Pons (tissue), 1 donor: ENCODE measurements at places on chromosomes 11 and 22.
A peak's percentile ranks its signal among the peaks of the same experiment; 100 is the strongest.

GRCh38 chr22:25900880-25901279 lies 158.9 kb downstream of the MYO18B start:
- peak; percentile 97 for DNase-seq

- DNase-seq: no peak
These were observed 15.5 kb downstream of the TREH start for GRCh38 chr11:118663902-118664301.

DNA sequence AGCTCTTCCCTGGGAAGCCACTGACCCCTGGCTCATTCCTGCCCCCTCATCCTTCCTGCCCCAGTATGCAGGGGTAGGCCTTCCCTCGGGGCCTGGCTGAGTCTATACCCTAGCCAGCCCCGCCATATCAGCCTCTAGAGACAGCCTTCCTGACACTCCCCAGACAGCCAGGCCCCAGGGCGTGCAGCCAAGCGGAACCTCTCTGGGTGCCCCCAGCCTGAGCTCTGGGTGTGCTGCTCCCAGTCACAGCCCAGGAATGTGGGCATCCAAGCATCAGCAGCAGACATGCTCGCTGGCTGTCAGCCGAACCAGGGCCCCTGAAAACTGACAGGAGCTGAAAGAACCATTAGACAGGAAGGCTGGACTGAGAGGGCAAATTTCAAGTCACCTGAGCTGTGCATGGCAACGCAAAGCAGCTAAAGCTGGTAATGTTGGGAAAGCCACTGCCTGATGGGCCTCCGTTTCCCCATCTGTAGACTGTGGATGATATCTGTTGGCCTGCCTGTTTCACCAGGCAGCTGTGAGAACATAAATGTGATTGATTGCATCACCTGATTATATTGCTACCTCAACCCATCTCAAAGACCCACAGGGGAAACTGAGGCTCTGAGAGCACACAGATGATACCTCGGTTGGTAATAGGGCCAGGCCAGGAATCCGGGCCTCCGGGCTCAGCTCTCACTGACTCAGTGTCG lies 93.2 kb downstream of the LRRC32 start:
- no peak for DNase-seq

DNA sequence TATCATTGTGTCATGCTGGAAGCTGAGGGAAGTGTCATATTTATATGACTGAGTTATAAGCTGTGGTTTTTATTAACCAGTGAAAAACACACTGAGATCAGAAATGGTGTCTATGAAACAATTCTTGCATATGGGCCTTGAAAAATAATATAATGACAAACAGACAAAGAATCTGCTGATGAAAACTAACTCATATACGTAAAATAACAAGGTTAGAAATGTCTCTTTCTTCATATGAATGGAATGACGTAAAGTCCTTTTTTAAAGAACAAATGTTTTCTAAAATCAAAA lies 48.8 kb upstream of the PHF21B start:
- DNase-seq: no peak

GRCh38 chr11:128714881-128715280 lies 21.0 kb downstream of the FLI1 start:
- DNase-seq: no peak

DNA sequence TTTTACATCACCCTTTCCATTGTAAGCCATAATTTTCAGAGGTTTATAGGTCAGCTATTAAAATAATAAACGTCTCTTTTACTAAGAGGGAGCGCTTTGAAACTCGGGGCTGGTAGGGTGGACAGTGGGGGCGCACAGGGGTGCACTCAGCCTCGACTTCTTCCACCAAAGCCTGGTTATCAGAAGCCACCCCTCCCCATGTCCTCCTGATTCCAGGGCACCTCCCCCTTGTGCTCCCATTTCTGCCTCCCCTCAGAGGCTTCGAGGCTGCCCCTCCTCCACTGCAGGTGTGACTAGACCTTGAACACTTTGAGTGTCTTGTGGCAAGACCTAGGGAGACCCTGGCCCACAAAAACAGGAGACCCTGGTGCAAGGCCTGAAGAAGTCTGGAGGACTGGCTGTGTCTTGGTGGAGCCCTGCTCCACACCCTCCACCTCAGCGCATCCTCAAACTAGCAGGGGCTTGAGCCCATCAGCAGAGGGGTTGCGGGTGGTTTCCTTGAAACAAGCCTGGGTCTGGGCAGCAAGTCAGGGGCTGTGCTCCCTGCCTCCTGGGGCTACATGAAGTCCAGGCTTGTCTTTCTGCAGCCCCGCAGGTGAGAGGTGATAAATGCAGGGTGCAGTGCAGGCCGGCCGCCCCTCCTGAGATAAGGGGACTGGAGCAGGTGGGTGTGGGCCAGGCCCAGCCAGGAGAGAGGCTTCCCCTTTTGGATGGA lies 3.0 kb downstream of the CDKN1C start:
- no peak for DNase-seq

DNA sequence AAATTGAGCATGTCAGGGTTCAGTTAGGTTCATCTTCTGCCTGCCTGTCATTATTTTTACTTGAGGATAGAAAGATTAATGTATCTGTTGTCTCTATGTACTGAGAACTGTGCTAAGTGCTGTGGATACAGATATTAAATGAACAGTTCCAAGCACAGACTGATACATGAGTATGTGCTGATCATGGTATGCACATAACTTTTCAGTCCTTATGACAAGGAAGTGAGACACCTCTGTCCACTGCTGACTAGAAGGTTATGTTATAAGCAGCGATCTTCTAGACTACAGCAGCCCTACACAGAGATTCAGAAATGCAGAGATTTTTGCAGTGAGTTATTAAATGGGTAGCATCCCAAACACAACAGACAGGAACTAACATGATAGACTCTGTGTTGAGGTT lies 335.6 kb upstream of the MTNR1B start:
- DNase-seq: no peak

- DNase-seq: no peak
These were observed 99.8 kb downstream of the PKNOX2 start for GRCh38 chr11:125264100-125265022.

- peak; percentile 96 for DNase-seq
These were observed 327.6 kb upstream of the PLET1 start for GRCh38 chr11:112588252-112588694.

GRCh38 chr22:39996732-39997131 lies 2.0 kb downstream of the FAM83F start:
- no peak for DNase-seq

DNA sequence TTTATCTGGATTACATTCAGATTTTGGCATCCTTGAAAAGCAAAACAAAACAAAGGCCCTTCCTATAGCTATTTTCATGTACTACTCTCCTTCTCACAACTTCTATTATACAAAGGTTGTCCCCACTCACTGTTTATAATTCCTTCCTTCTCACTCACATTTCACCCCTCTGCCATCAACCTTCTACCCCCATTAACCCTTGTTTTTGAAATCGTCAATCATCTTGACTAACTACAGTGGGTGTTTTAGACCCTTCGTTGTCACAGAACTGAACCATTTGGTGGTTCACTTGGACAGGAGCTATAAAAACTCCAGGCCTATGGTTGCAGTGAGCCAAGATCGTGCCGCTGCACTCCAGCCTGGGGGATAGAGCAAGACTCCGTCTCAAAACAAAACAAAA lies 639.4 kb downstream of the OPCML start:
- no peak for DNase-seq

GRCh38 chr11:117064275-117064674 lies 34.0 kb downstream of the SIK3 start:
- DNase-seq: no peak

DNA sequence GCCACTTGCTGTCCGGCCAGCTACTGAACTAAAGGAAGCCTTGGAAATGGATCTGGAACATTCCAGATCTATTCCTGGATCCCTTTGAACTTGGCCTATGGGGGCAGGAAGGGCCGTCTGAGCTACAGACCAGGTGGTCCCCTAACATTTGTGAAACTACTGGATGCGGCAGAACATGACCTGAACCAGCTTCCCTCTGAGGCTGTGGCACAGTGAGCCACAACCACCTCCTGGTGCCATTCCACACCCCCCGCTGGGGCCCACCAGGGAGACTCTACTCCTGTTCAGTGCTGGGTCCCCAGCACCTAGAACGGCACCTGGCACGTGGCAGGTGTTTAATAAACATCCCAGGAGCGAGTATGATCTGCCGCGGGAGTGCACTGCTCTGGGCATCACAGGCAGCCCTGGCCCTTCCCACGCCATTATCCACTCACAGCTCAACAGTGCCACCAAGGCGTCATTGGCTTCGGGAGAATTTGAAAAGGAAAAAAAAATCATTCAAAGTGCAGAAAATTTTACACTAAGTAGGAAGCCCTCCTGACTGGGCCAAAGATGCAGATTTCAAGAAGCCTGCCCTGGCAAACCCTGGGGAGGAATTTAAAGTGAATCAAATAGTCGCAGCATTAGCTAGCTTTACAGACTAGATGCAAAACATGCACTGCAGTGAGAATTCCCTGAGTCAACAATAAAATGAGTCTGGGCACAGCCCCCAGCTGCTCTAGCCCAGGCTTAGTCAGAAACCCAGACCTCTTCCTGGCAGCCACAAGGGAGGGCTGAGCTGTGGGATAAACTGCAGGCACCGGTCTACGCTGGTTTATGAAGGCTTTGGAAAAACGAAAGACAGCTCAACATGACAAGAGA lies 14.3 kb upstream of the EFCAB6 start:
- peak; percentile 45 for DNase-seq

DNA sequence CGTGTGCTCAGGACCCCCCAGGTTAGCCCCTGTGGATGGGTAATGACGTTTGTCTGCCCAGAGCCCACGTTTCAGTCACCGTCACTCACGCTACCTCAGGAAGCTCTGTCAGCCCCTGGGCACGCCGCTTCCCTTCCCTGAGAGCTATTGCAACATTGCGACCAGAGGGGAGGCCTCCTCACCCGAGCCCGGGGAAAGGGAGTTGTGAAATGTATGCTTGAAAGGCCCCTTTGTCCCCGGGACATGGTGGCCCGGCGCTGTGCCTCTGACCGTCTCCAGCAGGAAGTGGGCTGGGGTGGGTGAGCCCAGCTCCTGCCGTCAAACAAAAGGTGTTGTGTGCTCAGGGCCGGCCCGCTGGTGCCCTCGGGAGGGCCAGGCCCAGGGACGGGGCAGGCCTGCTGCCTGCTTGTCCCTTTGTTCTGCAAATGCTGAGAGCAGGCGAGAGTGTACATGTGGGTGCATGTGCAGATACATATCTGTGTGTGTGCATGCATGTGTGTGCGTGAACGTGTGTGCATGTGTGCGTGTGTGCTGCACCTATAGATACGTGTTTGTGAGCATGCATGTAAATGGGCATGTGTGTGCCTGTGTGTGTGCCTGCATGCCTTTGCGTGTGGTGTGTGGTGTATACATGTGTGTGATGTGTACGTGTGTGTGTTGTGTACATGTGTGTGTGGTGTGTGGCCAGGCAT lies 1125.0 kb downstream of the BRD1 start:
- peak; percentile 93 for DNase-seq

DNA sequence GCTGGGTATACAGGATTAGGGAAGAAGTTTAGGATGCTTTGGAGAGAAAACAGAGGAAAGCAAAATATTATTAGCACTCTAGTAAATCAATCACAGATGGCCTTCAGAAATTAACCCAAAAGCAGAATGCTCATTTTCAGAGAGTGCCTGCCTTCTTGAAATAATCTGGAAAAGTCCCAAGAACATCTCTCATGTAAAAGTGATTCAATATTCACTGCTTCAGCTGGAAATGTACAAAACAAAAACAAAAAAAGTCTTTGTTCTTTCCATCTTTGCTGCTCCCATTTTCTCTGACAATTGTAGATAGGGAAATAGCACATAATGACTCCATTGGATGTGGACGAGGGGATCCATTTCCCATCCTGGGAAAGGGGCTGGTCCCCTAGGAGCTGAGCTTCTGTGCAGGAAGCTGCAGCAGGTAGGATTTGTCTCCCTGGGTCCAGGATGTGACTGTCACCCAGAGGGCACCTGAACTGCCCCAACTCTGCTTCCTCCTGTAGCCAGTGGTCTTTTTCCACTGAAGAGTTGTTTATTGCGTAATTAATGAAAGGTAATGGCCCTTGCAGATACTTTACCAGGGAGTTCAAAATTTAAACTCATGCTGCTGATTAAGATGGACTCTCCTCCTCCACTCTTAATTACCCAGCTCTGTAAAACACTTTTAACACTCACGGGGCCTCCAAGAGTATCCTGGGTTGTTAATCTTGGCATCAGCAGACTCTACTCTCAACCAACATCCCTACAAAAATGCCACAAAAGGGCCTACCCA lies 57.9 kb downstream of the SC5D start:
- DNase-seq: peak; percentile 69

DNA sequence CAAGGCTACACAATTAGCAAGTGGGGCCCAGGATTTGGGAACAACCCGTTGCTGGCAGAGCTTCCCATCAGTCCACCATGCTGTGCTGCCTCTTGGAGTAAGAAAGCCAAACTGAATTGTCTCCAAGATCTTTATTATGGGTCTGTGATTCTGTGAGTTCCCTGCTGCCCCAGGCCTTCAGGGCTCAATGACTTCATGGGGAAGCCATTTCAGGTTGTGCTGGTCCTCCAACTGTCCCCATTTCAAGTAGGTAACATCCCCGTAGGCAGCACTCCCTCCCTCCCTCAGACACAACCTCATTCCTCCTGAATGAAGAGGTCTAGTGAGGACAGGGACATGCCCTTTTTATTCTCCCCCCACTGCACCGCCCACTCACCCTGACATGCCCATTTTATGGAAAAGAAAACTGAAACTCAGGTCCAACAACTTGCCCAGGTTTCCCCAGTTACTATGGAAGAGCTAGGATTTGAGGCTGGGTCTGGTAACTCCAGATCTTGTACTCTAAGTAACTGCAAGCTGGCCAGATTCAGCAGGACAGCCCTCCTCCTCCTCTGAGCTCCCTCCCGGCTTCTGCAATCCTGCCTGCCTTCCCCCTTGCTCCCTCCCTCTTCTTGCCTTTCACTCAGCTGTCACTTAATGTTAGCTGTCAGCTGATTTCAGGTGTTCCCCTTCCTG lies 8.2 kb upstream of the YWHAH start:
- no peak for DNase-seq

- no peak for DNase-seq
These were observed 72.0 kb downstream of the LARGE1 start for GRCh38 chr22:33848251-33848650.

DNA sequence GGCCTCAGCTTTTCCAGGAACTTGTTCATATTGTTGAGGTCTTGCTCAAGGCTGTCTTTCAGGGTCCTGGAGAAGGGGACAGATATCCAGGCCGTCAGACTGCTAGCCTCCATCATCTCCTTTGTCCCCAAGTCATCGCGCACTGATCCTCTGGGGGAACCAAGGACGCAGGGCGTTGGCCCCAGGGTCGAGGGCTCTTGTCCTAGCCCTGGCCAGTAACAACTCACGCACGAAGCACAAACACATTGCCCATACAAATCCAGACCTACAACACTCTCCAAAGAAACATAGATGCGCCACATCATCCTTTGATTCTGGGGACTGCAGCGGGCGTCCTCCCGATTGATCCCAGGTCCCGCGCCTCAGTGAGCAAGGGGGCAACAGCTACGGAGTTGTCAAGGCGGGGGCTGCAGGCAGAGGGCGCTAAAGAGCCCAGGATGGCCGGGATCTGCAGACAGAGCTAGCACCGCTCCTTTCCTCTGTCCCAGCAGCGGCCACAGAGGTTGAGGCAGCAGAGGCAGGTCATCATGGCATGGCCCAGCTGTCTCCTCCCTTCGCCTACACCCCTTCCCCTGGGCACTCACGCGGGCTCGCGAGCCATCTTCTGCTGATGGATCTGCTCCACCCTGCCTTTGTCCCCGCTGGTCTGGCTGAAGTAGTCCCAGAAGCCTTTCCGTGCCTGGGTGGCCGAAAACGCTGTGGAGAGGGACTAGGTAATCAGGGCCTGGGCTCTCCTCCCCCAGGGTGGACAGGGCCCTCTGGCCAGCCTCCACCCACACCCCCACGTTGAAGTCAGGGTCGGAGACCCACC lies 472 bp downstream of the APOA5 start:
- peak; percentile 57 for DNase-seq
